Hypothalamus (tissue), 51 donors: ENCODE measurements at places on chromosomes 12 and 14.

GRCh38 chr12:88334271-88334670 lies 192.2 kb downstream of the TMTC3 start:
- DNase-seq: no peak

- peak; percentile 49 for DNase-seq
These were observed 415.4 kb downstream of the ZFP36L1 start for GRCh38 chr14:68377459-68377858.

GRCh38 chr12:123099560-123100192 lies 51.2 kb downstream of the PITPNM2 start:
- no peak for DNase-seq

DNA sequence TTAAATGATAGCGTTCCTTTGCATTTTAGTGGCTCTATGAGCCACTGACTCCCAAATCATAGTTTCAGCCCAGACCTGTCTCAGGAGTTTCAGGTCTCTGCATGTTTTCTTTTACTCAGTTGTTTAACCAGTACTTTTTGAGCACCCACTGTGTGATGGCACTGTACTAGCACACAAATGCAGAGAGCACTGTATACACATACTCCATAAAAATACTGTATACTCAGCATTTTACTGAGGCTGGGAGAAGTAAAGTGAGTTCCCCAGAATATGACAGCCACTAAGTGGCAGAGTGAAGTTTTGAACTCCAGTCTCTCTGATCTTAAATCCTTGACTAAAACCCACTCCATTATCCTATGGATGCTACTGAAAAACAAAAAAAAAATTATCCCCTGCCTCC lies 76.0 kb upstream of the HSPB8 start:
- no peak for DNase-seq

DNA sequence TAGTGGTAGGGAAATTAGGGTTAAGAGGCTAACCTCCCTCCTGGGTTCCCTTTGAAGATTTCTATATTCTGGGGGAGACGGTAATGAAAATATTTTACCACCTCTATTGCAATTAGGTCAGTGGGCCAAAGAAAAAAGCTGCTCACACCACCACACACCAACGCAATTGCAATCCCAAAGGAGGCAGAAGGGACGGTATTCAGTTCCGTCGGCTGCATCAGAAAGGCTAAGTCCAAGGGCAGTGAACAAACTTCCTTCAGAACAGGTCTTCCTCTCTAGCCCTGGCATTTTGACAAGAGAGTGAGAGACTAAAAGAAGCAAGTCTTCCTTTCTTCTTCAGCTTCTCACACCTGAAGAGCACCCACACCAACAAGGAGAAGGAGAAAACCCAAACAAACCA lies 51.2 kb downstream of the OTX2 start:
- no peak for DNase-seq

DNA sequence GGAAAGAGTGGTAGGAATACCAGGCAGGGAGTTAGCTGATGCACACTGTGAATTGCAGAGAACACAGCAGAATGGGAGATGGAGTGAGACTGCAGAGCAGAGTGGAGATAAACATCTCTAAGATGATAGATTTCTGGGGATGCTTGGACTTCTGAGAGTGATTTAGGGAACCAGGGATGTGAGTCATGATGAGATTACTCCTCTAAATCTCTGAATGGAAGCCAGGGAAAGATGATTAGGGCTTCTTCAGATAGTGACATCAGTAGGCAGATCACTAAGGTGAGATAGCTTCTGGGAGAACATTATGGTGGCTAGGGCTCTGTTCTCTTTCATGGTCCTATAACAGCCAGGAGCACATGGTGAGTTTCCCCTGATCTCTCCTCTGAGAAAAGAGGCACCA lies 501.5 kb upstream of the USP15 start:
- DNase-seq: no peak

GRCh38 chr14:76958980-76959710 lies 69.4 kb downstream of the IRF2BPL start:
- DNase-seq: no peak

DNA sequence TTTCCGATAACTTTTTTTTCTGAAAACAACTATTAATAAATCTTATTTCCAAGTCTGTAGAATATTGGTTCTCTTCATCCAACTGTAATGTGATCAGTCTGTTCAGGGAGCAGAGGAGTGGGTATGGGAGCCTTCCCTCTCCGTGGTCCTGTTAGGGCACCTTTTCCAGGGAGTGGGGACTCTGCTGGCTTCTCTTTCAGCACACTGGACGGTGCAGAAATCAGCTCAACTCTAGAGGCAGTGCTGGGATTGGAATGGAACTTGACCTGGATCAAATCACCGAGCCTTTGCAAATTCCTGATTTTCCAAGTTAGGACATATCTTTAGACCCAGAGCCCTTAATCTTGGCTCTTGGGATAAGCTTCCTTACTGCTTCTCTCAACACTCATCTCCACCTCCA lies 630.4 kb downstream of the DIO2 start:
- no peak for DNase-seq

GRCh38 chr12:123941624-123942237 lies 30.9 kb downstream of the CCDC92 start:
- DNase-seq: no peak
